GM06990 (cell line): ENCODE measurements at places on chromosomes 1 and 21.

DNA sequence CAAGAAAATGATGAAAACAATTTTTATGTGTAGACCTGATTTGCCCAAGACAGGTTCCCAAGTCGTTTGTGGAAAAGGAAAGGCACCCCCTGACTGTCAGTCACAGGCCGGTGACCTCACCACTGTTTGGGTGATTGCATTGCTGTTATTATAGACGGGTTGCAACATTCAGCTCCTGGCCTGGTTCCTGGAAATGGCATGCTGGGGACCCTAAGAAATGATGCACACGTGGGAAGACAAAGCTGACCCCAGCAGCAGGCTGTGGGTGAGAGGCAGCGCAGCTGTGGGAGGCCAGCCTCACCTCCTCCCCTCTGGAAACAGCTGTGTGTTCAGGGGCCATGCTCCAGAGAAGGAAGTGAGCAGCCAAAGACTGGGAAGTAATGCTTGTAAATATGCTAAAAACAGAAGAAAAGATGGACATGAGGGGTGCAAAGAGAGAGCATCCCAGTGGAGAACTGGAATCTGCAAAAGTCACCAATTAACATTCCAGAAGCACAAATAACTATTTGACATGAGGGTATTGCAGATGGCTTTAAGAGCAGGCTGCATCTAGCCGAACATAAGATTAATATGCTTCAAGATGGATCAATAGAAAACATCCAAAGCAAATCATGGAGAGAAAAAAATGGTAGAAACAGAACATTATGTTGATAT, 23.4 kb upstream of the ABCG1 start:
- DNase-seq, result no peak

DNA sequence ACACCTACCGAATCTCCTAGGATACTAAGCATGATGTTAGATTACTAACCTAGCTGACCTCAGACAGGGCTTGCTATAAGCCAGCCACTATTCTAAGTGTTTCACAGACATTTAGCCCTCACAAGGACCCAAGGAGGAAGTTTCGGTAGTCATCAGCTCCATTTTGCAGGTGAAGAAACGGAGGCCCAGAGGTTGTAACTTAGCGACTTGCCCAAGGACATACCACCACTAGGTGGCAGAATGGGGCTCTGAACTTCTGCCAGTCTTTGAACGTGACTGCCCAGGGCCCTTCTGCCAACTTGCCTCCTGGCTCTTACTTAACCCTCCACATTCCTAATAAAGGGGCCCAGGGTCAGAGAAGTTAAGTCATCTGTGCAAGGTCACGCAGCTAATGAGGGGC, 283.5 kb downstream of the C1orf94 start:
- DNase-seq, result peak; percentile 16

DNA sequence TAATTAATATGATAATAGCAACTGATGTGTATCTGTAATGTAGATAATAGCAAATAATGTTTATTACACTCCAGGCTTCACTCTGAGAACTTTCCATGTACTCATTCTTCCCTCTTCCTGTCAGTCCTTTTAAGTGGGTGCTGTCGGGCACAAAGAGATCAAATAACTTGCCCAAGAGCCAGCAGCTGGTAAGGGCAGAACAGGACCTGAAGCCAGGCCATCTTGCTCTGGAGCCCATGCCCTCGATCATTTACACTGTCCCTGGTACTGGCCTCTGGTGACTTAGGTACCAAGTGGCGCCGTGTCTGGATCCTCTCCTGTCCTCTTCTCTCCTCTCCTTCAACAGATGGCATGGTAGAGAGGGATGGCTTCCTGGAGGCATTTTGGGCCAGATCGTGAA, 97.2 kb downstream of the VPS13D start:
- no peak for DNase-seq

DNA sequence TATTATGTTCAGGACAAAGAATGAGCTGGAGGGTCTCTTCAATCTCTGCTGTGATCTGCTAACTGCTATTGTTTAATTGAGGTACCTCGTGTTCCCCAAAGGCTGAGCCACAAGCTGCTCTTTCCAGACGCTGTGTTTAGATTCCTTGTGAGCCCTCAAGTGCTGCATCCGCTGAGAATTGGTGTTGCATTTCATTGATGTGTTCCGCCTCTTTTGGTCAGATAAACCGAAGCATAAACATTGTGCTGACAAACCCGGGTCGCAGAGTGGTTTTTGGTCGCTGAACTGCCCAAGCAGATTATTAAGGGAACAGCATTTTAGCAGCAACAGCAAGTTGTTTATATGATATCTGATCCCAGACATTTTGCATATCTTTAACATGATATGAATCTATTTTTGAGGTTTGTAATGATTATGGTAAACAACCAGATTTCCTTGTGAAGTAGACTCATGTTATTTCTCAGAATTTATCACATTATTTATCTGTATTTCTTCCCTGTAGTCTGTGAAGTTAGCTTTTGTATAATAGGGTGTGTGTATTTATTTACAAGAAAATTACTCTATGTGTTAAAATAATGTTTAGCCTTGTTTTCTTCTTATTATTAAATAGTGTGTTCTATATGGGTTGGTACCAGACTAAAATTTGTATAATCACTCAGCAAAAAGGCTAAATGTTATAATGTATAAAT, 217.2 kb upstream of the C1orf105 start:
- DNase-seq, result no peak

DNA sequence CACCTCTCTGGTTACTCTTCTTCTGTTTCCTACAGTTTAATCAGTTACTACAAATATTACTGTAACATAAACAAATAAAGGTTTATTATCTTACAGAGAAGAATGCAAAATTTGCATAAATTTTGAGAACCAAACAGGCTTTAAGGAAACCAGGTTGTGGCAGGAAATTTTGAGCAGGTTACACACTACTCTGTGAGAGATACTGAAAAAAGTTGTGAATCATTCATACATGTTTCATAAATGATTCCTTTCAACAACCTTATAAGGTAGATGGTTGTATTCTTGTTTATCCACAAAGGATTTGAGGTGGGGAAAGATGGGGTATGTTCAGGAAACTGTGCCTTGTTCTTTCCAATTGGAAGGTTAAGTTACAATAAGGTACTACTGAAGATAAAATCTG, 58.6 kb downstream of the MAST2 start:
- DNase-seq, result no peak

- no peak for DNase-seq
Observed at GRCh38 chr1:43307458-43308158, 6.8 kb downstream of the TIE1 start.

DNA sequence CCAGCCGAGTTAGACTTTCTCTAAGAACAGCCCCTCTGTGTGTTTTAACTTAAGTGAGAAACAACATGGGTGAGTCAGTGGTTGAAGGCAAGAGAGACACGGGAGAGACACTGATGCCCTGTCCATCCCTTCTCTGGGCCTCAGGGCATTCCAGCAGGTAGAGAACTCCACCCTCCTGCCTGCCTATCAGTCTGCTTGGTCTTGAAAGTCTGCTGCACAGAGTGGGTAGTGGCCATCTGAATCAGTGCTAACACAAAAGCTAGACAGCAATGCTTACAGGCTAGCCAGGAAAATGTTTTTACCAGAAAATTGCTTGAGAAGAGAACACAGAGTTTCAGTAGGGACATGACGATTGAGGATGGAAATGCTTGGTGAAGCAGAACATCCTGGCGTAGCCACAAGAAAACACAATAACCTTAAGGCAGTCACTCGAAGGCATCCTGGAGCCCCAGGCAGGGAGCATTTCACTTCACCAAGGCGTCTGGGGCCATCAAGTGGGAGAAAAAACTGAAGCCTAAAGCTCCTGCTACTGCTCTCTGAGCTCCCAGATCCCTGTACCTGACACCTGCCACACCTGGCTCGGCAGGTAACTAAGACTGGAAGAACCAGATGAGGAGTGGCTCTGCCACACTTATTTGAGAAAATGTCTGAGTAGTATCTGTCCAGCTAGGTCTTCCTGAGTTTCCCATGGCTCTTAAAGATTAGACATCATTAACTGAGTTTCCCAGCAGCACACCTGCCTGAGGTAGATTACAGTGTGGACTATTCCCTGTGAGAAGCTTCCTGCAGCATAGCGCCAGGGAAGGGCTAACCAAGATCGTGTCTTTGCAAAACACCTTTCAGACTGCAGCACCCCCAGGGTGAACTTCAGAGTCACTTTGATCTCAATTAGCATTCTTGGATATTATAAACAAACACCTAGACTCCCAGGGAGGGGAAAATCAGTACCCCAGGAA, 18.1 kb upstream of the LBR start:
- no peak for DNase-seq

DNA sequence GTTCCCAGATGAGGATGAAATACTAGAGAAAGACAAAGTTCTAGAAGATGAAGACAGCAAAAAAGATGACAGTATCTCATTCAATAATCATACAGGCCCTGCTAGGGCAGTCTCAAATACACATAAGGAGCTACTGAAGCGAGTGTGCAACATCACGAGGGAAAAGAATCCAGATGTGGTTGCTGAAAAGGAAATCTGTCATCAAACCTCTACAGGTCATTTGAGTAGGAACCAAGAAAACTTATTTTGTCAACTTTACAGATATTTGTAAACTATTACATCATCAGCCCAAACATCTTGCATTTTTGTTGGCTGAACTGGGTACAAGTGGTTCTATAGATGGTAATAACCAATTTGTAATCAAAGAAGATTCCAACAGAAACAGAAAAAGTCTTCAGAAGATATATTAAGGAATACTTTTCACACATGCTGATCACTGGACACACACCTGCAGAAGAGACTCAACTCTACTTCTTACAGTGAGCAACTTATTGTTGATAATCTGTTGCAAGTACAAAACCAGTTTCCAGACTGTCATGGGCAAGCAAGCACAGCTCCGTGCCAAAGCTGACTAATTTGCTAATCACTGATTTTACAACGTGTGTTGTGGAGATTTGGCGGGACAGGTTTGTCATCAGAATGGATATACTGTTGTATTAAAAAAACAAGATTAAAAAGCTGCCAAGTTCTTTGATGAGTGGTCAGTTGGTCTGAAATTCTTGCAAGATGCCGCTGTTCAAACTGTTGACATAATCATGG, 42.1 kb downstream of the TRIM33 start:
- peak; percentile 25 for DNase-seq

DNA sequence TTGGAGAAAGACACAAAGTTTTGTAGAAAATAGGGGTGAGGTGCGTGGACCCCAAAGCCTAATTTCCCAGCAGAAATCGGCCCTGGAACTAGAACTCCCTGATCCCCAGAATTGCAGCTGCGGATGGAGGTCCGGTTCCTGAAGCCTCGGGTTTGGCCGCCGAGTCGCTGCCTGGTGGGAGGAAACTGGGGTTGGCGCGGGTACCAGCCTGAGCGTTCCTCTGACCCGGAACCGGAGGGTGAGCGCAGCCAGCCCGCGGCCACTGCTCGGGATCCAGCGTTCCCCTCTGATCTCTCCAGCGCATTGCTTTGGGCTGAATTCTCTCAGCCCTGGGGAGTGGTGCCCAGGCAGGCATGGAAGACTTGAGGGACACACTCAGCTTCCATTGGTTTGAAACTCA, 1.6 kb downstream of the ST6GALNAC5 start:
- no peak for DNase-seq

GRCh38 chr1:244012202-244012601, 38.9 kb upstream of the ZBTB18 start:
- no peak for DNase-seq

DNA sequence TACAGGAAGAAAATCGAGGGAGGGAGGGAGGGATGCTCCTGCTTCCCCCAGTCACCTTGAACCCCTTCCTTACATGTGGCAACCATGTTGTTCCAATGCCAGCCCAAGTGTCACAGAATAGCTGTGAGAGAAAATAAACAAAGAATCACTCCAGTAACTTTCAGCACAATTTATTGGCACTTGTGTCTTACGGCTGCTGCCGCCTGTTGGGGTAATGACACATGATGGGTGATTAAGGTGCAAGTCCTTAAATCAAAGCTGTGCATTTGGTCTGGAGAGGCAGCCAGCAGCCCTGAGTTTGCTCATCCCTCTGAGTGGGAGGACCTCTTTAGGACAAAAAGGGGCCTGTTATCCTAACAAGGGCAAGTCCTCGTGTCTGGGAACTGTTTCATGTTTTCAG, 377.7 kb downstream of the PCP4 start:
- no peak for DNase-seq

- DNase-seq, result no peak
Observed at GRCh38 chr1:228852024-228852423, 116.7 kb downstream of the RHOU start.

DNA sequence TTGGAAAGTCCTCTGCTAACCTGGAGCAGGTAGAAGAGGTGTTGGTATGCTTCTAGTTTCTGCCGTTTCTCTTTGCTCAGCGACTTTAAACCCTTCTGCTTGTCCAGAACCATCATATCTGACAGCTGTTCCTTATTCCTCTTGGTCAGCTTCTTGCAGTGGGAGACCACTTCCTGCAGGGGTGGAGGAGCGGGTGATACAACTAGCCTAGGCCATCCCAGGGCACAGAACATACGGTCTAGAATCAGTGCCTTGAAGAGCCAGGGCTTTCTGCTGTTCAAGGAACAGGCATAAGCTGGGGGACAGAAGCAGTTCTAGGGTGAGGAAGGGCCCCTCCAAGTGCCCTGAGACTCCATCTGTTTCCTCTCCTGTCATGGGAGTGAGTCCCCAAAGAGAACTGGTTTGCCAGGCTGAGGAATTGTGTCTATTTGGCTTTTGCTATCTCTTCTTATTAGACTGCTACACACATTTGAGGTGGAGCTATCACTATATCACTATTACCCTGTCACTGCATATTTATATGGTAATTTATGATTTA, 32.5 kb downstream of the IQGAP3 start:
- no peak for DNase-seq

DNA sequence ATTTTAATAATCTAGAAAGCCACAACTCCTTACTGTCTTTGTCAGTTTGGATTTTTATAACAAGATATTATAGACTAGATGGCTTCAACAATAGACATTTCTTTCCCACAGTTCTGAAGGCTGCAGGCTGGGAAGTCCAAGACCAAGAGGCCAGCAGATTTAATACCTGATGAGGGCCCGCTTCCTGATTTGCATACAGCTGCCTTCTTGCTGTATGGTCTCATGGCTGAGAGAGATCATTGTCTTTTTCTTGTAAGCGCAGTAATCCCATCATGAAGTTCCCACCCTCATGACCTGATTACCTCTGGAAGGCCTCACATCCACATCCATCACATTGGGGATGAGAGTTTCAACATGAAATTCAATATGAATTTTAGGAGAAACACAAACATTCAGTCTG, 9.8 kb downstream of the RPS6KC1 start:
- no peak for DNase-seq

GRCh38 chr1:182888736-182889531, 49.8 kb downstream of the DHX9 start:
- no peak for DNase-seq

DNA sequence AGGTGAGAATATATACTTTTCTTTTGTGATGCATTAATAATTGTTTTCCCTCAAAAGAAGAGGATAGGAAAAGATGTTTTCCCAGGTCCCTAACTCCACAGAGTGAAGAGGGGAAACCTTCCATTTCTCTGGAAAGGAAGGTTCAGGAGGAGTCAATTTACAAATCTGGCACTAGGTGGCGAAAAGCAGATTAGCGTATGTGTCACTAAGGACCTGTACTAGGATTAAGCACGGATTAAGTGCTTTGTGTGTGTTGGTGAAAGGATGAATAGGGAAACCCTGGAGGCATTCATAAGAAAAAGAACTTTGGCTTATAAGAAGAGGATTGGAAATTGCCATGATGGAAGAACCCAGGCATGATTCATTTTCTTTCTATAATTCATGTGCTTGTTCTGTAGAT, 410.1 kb upstream of the PLXNA2 start:
- no peak for DNase-seq

- DNase-seq, result no peak
Observed at GRCh38 chr21:31830701-31831100, 42.1 kb upstream of the HUNK start.

GRCh38 chr21:24223624-24224023, 1383.7 kb downstream of the MRPL39 start:
- DNase-seq, result no peak

GRCh38 chr1:23561076-23561812, 1.9 kb upstream of the ID3 start:
- no peak for DNase-seq
